ENCODE measurements at places on chromosomes 6 and 20. TPM values are rescaled to one million over a fixed set of nuclear protein-coding genes. Genes with fewer than 3 reads are reported as not detected.

Gene PHF10
- 15.2 TPM for total RNA-seq

DNA sequence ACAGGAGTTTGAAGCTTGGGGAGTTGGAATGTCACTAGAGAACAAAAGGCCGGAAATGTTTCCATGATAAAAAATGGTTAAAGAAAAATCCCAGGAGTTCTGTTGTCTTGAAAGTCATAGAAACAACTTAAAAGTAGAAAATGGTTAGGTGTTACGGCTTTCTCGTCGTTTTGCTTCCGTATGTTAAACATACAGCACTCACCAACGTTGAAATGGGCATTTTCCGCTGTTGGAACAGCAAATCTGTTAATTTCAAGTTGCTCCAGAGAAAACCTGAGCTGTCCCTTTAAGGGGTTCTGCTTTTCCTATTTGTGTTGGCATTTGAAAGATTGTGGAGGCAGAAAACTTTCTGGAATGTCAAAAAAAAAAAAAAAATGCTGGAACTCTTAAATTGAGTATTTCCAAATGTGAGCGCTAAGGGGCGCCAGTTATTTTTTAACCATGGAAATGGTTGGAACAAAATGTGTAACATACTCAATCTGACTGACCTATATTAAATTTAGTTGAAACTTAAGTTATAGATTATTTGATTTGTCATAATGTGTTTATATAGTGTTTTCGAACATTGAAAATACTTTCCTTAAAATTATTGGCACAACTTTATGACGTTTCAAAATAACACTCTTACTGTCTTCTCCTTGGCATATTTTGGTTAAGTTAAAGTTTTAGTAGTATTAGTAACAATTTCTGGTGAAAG is 2.2 kb downstream of the QKI start:
- peak; percentile 85 for DNase-seq

Gene MAFB
- 1.2 TPM for total RNA-seq

Gene NT5E
- total RNA-seq = 15.4 TPM

- peak; percentile 66 for DNase-seq
Observed at GRCh38 chr6:16723826-16724225, 37.4 kb downstream of the ATXN1 start.

Data from SK-MEL-5 (cell line).